WTC11 (cell line): ENCODE measurements at places on chromosomes 6 and 20.
A peak's percentile ranks its signal among the peaks of the same experiment; 100 is the strongest.

DNA sequence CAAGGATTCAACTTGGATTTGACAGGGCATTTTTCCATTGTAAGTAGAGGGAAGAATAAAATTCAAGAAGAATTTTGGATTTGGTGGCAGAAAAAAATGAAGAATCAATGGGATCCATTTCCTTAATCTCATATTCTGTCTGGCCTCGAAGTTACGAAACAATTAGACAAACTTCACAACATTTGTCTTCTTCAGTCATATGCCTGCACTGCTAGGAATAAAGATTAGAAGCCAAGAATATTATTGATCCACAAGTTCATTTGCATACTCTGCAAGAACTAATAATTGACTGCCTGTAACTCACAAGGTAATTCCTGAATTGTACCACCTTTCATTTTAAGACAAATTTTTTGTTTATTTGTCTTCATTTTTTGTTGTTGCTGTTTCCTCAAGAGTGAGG lies 486.2 kb downstream of the HAO1 start:
- DNase-seq: no peak

DNA sequence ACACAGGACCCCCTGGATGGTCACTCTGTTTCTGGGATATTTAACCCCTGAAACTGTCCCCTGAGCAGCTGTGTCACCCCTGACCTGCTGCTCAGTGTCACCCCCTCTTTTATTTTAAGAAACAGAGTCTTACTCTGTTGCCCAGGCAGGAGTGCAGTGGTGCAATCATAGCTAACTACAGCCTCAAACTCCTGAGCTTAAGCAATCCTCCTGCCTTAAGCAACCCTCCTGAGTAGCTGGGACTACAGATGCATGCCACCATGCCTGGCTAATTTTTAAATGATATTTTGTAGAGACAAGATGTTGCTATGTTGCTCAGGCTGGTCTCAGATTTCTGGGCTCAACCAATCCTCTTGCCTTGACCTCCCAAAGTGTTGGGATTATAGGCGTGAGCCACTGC lies 21.5 kb upstream of the GTSF1L start:
- no peak for DNase-seq

DNA sequence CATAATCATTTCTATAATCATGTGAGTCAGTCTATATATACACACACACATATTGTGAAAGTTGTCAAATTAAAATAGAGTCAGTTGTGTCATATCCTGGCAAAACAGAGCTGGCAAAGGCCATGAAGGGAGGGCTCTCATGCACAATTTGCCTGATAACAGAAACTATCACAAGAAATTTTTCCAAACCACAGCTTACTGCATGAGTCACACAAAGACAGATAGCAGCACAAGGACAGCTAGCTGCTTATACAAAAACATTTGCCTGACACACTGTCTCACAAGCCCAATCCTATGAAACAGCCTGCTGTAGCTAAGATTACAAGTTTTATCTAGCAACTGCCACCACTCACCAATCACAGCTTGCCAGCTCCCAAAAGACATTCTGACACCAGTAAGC lies 848.5 kb upstream of the MAN1A1 start:
- no peak for DNase-seq

GRCh38 chr20:59159493-59160376 lies 3.9 kb upstream of the ZNF831 start:
- no peak for DNase-seq

GRCh38 chr20:21557241-21558020 lies 43.6 kb upstream of the NKX2-2 start:
- DNase-seq: no peak

- no peak for DNase-seq
These were observed 40.2 kb upstream of the DACT2 start for GRCh38 chr6:168359794-168360193.

- no peak for DNase-seq
These were observed 207.1 kb upstream of the MARCKS start for GRCh38 chr6:113649880-113650609.

- no peak for DNase-seq
These were observed 145.3 kb downstream of the KHDC1L start for GRCh38 chr6:73079978-73080377.

- DNase-seq: no peak
These were observed 27.4 kb upstream of the PXDC1 start for GRCh38 chr6:3778701-3779573.

GRCh38 chr6:315921-316752 lies 23.9 kb downstream of the DUSP22 start:
- no peak for DNase-seq

GRCh38 chr20:62147125-62147524 lies 3.6 kb downstream of the SS18L1 start:
- DNase-seq: no peak

DNA sequence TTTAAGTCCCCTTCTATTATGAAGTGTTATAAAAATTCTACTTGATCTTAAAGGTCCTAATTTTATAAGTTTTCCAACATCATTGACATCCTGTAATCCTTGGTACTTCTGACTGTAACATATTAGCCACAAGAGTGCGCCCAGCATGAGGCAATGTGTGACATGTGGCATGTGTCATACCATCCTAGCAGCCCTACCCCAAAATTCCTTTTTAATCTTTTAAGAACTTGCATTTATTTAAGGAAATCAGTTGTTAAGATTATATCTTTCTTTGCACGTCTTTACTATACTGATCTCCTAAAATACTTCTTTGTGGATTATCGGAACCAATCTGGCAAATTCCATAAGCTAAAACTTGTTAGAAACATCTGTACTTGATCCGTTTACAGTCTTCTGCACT lies 167.1 kb upstream of the SLC24A3 start:
- no peak for DNase-seq

GRCh38 chr6:134247231-134247833 lies 70.6 kb downstream of the SGK1 start:
- DNase-seq: no peak

- DNase-seq: no peak
These were observed 855.5 kb upstream of the MAP3K7 start for GRCh38 chr6:91442342-91442741.

GRCh38 chr6:168791917-168792316 lies 350.9 kb downstream of the SMOC2 start:
- no peak for DNase-seq

DNA sequence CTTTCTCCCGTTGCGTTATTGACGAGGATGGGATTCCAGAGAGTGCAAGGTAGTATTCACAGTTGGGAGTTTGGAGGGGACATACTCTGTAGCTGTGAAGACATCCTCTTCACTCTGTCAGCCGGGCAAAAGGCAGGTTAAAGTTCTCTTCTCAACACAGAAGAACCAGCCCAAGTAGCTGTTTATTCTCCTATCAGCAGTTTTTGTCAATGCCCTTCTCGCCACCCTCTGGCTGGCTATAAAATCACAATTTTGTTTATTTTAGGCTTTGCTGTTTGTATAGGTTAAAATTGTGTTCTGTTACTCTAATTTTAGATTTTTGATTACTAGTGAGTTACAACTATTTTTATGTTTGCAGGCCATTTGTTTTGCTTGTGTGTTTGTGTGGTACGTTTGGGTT lies 37.9 kb upstream of the MAS1 start:
- DNase-seq: no peak

DNA sequence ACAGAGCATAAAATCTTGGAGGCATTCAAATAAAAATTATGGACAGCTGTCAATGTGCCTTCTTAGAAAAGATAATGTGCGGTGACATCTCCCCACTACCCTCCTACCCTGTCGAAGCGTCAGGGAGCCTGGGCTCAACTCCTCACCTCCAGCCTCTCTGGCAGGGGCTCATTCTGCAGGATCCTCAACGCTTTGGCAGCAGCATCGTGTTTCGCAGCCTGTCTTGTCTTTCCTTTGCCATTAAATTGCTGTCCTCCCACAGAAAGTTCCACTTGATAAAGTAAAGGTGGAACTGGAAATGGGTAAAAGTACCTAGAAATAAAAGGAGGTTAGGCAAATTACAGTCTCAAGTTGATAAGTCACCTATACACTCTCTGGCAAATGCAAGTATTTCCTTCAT lies 36.7 kb downstream of the STAU1 start:
- no peak for DNase-seq

DNA sequence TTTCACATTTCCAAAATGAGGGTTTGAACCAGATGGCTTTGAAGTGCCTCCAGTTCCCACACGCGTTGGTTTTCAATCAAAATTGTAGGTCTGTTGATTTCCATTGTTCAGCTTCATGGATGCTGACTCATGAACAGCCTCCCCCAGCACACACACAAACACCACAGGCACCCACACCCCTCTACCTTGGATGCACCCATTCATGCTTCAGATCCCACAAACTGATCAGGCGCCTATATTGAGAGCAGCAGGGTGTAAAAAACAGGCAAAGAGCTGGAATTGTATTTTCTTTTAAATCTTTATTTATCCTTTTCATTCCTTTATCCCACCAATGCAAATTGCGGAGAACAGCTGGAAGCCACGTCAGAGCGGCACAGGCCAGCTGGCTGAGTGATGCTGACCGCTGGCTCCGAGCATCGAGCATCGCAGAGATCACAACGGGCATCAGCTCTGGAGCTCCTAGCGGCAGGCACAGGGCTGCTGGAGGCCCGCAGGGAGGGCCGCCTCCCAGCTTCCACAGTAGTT lies 29.3 kb upstream of the TBC1D7 start:
- DNase-seq: peak; percentile 28

DNA sequence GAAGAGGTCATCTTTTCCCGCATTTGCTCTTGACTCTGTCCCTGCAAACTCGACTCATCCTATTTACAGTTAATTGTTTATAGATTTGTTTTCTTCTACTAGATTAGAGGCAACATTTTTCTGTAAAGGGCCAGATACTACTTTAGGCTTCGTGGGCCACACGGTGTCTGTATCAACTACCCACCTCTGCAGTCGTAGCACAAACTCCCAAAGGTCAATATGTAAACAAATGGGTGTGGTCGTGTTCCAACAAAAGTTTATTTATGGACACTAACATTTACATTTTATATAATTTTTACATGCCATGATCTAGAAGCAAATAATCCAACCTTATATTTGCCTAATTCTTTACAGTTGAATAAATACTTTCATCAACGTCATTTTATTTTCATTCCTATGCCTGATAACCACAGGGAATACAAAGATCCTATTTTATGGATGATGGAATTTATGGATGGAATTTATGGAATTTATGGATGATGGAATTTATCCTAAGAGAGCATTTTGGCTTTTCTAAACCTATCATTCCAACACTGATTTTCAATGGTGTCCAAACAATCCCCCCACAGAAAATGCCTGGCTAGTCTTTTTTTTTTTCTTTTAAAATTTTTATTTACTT lies 232.8 kb downstream of the MYLK4 start:
- DNase-seq: no peak

DNA sequence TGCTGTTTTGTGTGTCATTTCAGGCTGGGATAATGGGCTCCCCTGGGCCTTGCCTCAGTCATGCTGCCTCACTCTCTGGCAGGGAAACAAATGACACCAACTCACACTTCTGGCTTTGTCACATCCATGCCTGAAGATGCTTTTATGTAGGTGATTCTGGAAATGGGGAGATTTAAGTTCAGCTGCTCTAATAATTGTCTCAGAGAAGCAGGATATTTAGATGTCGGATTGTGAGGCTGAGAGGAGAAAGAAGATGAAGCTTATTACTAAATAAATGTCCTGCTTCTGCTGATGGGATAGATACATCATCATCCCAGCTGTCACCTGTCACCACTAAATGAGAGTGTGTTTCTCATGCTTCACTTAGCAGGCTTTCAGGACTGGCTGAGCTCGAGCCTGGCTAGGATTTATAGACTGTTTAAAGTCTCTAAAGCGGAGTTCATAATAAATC lies 480.2 kb upstream of the SPTLC3 start:
- no peak for DNase-seq

- no peak for DNase-seq
These were observed 26.8 kb downstream of the TBC1D20 start for GRCh38 chr20:435558-435957.

DNA sequence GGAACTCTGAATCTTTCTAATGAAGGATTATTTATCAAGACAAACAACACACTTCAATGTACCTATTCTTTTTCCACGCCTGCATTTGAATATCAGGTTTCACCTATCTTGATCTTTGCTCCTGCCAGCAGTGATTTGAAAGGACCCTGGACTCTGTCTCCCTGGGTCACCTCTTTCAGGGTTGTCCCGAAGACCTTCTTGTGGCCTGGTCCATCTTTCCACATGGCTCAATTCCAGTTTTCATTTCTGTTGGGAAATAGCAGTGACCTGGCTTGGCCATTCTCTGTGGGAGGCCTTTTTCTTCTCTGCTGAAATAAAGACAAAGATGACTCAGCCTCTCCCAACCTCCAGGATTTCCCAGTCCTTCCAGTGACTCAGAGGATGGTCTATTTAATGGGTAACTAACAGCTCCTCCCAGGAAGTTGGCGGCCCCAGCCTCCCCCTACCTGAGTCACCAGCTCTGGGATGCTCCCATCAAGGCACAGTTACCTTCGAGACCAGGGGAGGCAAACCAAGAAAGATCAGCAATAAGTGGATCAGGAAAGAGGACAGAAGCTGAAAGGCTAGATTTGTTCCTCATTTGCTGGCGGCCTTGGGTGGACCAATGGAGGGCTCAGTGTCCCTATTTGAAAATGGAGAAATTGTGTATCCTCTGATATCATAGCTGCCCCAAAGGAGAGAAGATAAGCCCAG lies 120.2 kb upstream of the RNF24 start:
- no peak for DNase-seq

- no peak for DNase-seq
These were observed 139.1 kb downstream of the LAMA2 start for GRCh38 chr6:129022011-129022553.

DNA sequence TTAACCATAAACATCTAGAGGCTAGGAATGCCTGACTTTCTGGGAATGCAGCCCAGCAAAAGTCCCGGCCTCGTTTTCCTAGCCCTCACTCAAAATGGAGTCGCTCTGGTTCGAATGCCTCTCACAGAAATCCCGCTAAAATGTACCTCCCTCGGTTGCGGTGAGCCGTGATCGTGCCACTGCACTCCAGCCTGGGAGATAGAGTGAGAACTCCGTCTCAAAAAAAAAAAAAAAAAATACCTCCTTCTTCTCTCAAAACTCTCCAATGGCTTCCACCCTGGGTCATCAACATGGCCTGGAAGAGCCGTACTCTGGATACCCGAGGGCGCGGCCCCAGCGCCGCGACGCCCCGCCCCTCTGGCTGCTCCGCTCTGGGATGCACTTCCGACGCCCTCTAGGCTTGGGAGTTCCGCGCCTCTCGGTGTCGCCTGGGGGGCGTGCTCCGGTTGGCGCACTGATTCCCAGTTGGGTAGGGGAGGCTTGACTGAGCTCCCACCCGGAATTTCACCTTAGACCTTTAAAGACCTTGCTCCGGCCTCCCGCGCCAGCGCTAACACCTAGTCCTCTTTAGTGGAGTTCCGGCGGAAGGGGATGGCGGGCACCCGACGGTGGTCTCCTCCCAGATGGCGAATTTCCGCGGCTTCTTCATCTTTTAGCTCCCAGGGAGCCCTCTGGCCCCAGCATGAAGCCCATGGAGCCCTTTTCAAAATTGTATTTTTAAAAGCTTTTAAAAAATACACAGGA lies 12.3 kb downstream of the HMGN4 start:
- peak; percentile 90 for DNase-seq

DNA sequence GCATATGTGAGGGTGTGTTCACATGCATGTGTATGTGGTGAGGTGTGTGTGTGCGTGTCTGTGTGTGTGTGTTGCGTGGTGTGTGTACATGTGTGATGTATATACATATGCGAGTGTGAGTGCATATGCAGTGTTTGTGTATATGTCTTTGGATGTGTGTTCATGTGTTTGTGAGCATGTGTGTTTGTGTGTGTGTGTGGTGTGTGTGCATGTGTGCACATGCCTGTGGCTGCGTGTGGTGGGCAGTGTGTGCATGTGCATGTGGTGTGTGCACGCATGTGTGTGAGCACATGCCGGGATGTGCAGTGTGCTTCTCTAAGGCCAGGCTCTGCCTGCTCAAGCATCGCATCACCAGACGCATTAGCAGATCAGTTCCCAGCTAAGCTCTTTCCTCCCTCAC lies 5.7 kb downstream of the THBS2 start:
- DNase-seq: no peak

- peak; percentile 47 for DNase-seq
These were observed 490 bp downstream of the JAG1 start for GRCh38 chr20:10673176-10673841.
